ENCODE measurements at places on chromosomes 12 and 14.

- no peak for DNase-seq
These were observed 287.5 kb downstream of the GALC start for GRCh38 chr14:87705439-87705896.

DNA sequence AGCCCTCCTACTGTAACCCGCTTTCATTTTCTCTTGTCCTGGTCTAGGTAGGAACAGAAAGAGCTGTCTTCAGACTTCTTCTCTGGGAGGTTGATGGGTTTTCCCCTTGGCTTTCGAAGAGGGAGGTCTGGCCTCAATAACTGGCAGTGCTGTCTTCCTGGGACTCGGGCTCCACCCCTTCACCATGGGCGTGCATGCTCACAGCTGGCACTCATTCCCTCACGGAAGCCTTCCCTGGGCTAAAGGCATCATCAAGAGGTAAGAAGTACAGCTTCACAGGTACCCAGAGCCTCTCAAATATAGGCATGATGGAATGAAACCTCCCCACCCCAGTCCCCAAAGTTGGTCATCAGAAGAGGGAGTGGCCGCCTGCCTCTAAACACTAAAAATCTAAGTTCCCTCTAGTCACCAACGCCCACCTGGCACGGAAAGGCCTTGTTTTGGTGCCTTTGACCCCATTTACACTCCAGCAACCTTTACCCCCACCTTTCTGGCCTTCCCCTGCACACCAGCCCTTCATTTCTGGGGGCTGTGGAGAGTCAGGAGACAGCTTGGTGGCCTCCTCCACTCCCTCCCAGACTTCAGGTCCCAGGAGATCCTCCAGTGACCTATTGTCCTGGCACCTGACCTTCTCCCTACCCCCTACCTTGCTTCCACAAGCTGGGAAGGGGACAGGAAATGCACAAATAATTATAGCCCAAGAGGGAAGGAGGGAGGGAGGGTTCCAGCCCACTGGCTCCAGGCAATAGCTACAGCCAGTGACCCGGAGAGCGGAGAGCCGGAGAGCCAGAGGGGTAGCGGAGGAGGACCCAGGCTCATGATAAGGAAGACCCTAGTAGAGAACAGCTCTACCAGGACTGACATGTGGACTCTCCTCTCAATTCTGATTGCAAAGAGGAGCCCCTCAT is 2.8 kb downstream of the RAPGEF3 start:
- no peak for DNase-seq

DNA sequence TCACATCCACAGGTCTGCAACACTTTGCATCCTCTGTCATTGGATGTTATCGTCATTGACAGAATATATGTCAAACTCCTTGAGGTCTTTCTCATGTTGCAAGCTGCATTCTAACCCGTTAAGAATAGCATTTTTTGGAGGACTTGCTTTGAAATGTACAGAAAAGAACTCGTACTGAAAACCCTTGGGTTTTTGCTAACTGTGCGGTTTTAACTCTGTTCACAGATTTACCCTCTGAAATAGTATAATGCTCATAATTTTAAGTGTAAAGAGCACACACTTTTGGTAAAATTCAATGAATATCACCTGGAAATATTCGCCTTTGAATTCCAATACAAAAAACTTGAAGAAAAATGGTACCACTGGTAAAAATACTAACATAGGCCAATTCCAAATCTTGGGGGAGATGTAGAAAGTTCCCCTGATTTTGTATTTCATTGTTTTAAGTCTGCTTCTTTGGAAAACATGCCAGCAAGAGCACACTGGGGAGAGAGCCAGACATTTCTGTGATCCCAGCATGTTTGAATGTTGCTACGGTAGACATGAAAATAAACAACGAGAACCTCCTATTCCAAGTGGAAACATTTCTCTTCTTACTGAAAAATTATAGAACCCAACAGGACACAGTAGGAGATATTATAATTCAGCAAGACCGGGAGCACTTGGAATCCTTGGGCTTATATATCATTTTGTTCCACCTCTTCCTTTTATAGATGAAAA is 446.0 kb downstream of the AEBP2 start:
- DNase-seq: no peak

DNA sequence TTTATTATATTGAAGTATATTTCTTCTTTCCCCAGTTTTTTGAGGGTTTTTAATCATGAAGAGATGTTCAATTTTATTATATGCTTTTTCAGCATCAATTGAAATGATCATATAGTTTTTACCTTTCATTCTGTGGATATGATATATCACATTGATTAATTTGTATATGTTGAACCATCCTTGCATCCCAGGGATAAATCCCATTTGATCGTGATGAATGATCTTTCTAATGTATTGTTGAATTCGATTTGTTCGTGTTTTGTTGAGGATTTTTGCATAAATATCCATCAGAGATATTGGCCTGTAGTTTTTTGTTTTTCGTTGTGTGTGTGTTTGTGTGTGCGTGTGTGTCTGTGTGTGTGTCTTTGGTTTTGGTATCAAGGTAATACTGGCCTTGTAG is 196.4 kb downstream of the CRADD start:
- DNase-seq: no peak

DNA sequence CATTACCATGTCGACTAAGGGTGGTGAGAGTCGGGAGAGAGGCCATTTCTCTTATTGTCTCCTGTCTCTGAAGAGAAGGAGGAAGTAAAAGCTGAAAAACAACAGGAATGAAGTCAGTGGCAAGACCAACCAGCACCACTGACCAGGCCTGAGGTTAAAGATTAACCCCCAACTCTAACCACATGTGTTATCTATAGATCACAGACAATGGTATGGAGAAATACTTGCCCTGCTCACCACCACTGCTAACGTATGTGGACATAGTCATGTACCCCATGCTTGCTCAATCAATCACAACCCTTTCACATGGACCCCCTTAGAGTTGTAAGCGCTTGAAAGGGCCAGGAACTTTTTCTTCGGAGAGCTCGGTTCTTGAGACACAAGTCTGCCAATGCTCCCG is 690.9 kb upstream of the LMO3 start:
- DNase-seq: no peak

DNA sequence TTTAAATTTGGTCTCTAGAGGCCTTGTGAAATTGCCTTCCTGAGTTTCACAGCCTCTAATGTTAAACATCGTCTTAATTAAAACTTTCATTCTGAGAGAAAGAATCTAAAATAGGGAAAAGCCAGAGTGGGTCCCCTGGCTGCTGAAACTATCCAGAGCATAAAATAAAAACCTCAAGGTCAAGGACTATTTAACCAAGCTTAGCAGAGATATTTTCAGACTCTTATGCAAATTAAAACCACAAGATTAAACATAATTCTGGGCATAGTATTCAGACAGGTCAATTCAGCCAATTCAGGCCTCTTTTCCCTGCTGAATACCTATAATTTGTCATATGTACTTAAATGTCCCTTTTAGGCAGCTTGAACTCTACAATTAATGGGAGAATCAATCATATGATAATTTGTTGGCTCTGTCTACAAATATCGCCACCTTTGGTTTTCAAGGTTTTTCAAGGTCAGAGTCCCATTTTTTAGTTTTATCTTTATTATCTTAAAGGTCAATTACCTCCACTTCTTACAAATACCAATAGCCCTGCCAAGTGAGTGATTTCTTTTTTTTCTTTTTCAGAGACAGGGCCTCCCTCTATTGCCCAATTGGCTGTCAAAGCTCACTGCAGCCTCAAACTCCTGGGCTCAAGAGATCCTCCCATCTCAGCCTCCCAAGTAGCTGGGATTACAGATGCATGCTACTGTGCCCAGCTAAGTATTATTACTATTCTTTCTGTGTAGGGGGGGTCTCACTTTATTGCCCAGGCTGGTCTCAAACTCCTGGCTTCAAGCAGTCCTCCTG is 257.1 kb downstream of the PHLDA1 start:
- no peak for DNase-seq

DNA sequence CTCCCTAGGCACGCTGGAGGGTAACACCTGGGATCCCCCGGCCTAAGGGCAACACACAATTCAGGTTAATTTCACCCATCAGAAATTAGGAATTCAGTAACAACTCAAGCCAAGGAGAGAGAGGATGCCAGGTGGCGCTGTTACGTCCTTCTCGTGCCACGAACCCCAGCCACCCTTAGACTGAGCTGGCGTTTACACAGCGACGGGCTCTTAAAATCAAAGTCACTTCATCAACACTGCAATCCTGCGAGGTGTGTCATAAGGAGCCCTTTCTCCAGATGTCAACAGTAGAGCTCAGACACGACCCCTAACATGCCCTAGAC is 110.6 kb upstream of the TMEM132D start:
- no peak for DNase-seq

GRCh38 chr12:78210894-78211302 is 380.2 kb downstream of the NAV3 start:
- DNase-seq: no peak

- no peak for DNase-seq
These were observed 328.8 kb upstream of the DIO3 start for GRCh38 chr14:101232340-101233020.

DNA sequence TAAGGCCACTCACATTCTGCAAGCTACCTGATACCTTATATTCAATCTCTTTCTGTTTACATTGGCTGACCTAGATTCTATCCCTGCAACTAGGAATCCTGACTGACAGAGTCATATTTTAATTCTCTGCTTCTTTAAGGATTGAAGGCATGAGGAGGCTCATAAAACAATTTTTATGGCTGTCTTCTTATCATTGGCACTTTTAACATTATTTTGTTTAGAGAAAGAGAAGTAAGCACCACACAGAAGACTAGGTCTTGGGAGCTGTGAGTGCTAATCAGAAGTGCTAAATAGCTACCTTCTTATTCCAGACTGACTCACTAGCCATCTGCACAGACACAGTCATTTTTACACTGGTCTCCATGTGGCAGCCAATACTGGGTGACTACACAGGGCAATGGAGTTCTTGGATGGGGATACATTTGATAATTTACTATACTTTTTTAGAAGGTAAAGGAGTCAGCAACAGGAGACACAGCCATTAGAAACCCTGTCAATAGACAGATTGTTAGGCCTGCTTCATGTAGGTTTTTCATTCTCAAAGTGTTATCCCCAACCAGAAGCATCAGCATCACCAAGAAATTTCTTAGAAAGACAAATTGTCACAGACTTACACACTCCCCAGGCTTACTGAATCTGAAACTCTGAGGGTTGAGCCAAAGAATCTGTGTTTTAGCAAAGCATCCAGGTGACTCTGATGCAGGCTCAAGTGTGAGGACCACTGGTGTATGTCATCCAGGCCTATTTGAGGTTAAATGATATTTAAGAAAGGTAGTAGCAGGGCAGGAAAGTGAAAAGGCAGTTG is 214.1 kb downstream of the DUSP6 start:
- DNase-seq: no peak

DNA sequence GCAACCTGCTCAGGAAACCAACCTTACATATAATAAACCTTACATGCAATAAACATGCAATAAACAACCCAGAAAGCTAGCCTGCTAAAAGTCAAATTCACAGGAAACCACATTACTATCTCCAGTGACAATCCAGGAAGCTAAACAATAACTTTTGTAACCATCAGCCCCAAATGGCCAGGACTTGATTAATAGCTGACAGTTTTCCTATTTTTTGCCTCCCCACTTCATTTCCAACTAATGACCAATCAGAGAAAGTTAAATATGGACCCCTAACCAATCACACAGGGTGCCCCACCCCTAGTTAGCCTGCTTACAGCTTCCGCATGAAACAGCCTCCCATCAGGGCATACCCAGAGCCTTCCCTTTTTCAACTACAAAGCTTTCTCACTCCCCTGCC is 152.2 kb upstream of the LMNTD1 start:
- DNase-seq: no peak

- DNase-seq: no peak
These were observed 47.3 kb downstream of the NUAK1 start for GRCh38 chr12:106091446-106091820.
